ENCODE measurements at places on chromosomes 4 and X. TPM values are rescaled to one million over a fixed set of nuclear protein-coding genes. Genes with fewer than 3 reads are reported as not detected.

IKBKG gene
- 38.7 TPM for total RNA-seq

CXCL9 gene
- total RNA-seq, result 3.9 TPM

DNA sequence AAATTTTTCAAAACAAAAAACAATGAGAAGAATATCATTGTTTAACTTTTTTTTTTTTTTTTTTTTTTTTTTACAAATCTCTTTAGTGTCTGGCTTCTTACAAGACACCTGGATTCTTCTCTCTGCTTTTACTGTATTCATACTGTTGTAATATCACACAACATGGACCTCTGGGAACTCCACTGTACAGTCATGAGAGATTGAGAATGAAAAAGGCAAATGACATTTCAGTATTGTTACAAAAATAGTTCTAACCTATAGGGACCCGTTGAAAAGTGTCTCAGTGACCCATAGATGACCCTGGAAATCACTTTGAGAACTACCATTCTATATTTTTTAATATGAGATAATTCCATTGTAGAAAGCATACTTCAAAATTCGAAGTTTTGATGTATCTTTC is 124.4 kb downstream of the SLIT2 start:
- DNase-seq, result no peak

- DNase-seq, result no peak
These were observed 300.7 kb upstream of the BOD1L1 start for GRCh38 chr4:13928214-13928613.

DNA sequence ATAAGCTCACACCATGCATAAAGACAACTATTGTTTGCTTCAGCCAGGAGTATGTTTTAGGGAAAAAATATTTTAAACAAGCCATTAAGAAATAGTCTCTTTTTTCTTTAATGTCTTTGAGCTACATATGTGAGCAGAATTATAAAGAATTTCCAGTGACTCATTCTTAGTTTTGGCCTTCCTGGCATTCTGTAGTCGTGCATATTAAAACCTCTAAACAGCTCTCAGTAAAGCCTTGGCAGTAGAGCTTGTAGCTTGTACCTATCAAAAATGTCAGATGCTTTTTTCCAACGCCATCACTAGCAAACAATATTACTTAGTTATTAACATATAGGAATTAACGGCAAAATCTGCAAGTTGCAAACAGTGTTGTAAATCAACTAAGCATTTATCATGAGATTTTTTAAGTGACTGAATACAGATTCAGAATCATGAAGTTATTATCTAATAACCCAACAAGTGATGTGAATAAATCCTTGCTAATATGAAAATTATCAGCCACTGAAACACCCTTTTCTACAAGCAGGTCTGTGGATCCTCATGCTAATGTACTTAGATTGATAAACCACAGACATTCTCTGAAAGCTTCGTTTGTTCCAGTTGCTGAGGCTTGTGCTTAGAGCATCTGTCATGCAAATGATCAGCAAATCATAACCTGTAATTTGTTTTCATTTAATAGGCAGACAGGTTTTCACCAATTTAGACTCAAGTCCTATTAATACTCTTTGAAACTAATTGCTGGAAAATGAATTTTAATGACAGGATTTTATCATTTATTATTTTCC is 412.0 kb upstream of the ATOH1 start:
- no peak for DNase-seq

Measured in testis (tissue), 5 donors.